ENCODE measurements at places on chromosomes 2 and 18.

- DNase-seq, result no peak
These were observed 477.5 kb downstream of the DPP10 start for GRCh38 chr2:114919985-114920384.

DNA sequence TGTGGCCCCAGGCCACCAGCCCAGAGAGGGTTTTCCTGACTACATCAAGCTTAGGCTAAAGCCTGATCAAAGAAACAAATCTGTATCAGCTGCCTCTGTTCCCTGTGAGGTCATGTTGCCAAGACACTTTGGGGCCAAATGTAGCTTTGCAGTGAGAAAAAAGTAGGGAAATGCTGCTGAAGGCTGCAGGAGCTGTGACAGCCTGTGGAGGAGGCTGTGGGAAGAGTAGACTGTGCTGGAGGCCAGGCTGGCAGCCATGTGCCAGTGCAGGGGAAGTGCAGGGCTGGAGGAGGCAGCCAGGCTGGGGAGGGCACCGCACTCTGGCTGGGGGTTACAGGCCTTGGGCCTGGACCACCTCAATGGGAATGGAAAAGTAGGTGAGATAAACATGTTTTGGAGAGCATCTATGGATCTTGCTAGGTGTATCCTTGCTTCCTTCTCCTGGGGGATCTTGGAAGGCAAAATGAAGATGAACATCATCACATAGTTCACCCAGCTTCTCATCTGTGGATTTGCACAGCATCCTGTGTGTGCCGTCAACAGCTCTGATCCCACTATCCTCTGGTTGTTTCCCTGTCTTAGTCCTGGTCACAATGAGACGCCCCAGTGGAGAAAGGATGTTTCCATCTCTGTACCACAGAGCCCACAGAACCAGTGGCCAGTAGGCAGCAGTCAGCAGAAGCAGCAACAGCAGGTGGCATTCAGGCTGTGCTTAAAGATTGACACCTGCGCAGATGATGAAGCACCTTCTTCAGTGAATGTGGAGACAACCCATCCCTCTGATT is 103.8 kb upstream of the COPS8 start:
- DNase-seq, result no peak

DNA sequence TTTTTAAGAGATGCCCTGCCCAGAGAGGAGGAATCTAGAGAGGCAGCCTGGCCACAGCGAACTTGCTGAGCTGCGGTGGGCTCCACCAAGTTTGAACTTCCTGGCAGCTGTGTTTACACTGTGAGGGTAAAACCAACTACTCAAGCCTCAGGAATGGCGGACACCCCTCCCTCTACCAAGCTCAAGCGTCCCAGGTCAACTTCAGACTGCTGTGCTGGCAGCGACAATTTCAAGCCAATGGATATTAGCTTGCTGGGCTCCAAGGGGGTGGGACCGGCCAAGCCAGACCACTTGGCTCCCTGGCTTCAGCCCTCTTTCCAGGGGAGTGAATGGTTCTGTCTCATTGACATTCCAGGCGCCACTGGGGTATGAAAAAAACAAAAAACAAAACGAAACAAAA is 289.4 kb downstream of the KCNS3 start:
- no peak for DNase-seq

DNA sequence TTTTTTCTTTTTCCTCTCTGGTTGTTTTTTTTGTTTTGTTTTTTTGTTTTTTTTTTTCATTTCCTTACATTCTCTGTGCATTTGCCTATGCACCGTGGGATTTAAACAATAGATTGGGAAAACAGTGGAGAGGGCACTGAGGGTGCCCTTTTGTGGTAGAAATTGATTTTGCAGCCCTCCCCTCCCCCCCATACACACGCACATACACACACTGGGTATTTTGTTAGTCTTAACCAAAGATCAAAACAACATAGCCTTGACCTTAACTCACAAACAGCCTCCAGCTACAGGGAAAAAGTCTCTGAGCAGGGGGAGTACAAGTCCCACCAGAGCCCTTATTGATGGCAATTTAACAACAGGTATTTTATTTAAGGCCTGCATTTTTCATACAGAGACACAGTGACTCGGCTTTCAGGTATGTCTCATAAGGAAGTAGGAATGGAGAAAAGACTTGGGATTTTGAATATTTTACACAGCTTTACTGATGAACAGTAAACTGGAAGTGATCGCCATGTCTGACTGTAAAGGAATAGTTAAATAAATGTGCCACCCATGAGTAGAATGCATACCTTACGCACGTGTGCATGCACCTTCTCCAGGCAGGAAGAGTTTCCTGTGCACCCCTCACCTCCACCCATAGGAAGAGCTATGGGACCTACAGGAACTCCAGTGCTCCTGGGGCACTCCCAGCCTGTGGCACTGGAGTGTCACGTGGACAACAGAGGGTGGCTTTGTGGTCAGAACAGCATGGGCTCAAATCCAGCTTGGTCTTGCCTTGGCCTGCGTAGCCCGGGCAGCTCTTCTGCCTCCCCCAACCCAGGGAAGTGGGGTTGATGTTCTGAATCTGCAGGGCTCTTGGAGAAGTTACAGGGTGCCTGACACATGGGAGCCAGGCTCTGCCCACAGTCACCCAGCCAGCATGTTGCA is 266.4 kb downstream of the ANAPC1 start:
- no peak for DNase-seq

- DNase-seq, result no peak
These were observed 111.3 kb upstream of the MCFD2 start for GRCh38 chr2:47026748-47027534.

- no peak for DNase-seq
These were observed 42.0 kb downstream of the MAPRE2 start for GRCh38 chr18:35083174-35083712.

DNA sequence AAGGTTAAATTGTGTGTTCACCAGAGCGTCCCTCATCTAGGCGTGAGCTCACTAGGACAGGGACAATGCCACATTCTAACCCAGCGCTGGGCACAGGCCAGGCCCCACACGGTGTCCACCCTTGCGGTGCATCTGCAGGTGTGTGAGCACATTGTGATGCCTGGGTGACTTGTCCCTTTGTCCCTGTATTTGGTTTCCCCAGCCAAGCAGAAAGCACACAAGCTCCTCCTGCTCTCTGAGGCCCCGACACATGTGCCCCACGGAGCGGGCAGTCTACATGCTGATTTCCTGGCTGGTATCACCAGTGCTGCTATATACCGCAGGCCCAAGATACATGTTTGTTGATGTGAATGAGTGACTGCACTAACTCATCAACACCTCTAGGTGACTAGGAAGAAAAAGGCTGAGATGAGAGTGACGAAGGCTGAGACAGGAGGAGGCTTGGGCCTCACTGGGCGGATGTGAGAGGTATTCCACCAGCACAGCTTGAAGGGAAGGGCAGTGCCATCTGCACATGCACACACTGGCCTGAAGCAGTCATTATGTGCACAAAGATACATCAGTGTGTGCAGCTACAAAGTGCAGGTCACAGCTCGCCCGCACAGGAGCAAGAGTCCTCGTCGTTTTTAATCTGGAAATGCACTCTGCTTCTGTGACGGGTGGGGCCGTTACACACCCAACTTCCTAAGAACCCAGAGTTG is 205.9 kb downstream of the EIPR1 start:
- DNase-seq, result no peak
